T follicular helper cell (primary cell): ENCODE measurements at places on chromosomes 11 and 22.

GRCh38 chr11:129836979-129837378, 21.3 kb downstream of the TMEM45B start:
- no peak for DNase-seq

DNA sequence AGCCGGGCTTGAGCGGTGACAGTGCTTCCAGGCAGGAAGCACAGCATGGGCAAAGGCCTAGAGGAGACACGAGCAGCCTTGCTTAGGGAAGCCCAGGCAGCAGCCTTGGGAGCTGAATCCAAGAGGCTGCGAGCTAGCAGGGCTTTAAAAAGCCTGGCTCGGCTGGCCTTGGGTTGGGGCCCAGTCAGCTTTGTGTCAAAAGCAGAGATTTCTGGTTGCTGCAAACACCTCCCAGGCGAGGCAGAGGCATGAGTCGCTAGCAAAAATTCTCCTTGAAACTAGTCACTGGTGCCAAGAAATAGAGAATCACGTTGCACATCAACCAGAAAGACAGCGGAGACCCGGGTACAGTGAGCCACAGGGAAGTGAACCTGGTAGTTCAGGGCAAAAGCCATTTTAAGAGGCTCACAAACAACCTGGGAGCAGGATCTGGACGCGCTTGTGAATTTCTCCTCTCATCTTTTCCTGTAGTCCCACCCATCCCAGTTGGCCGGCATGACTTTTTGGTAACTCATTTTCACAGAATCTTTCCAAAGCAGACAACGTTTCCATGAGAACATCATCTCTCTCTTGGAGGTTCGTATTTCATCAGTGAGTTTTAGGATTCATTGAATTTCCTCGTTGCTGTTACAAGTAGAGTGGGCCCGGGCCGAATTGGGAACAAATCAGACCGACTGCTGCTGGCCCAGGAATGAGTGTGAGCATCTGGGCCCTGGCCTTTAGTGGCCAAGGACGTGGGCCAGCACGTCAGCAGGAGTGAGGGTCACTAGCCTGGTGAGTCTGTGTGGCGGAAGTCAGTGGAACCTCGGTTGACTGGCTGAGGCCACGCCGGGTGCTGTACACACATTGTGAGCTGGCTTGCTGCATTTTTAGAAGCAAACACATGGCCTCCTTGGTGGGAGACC, 16.4 kb upstream of the FGF4 start:
- no peak for DNase-seq

DNA sequence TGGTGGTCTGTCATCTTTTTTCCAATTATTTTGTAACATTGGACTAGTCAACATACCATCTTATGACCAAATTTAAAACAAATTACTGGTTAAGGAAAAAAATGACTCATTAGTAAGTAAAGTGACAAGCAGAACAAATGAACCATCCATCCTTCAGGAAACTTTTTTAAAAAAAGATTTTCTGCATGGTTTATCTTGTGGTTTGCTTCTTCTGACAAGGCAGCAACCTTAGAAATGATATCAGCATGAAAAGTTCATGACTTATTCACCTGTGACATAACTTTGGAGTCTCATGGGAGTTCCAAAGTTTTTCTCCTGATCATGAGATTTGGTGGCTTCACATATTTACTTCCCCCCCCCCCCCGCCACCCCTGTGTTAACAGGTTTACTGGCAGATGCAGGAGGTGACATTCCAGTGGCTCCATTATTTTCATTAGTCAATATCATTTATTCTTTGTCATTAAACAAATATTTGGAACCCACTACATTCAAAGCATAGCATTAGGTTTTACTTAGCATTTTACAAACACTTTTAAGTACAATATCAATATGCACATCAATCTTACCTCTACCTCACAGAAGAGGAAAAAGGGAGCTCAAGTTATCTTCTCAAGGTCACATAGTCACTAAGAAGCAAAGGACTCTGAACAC, 40.7 kb downstream of the DCUN1D5 start:
- DNase-seq, result no peak

GRCh38 chr22:38874529-38875222, 2.7 kb upstream of the CBX6 start:
- DNase-seq, result no peak

DNA sequence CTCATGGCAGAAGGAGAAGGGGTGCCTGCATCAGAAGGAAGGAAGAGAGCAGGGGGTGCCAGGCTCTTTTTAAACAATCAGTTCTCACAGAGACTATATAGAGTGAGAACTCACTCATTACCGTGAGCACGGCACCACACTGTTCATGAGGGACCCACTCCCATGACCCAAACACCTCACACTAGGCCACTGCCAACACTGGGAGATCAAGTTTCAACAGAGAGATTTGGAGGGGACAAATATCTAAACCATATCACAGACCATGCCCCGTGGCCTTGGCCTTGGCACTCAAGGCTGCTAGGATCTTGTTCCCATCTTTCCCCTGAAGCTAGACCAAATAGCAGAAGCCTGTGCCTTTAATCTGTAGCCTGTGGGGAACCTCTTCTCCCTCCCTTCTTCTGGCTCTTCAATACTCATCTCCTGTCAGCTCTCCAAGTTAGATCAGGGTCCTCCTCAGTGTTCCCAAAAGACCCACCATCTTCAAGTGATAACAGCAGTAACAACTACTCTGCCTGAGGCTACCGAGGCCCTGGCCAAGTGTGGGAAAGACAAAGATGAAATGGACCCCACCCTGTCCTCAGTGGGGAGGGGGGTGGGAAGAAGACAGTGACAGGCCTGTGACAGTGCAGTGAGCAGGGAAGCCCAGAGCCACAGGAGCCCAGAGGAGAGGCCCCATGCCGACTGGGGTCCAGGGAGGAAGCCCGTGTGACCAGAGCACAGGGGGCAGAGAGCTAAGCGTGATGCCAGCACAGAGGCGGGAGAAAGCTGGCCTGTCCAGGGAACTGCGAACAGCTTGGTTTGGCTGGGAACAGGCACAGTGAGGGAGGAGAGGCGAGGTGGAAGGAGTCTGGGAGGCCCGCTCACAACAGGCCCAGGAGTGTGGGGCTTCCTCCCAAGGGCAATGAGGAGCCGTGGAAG, 72.6 kb downstream of the MYO7A start:
- DNase-seq, result no peak

DNA sequence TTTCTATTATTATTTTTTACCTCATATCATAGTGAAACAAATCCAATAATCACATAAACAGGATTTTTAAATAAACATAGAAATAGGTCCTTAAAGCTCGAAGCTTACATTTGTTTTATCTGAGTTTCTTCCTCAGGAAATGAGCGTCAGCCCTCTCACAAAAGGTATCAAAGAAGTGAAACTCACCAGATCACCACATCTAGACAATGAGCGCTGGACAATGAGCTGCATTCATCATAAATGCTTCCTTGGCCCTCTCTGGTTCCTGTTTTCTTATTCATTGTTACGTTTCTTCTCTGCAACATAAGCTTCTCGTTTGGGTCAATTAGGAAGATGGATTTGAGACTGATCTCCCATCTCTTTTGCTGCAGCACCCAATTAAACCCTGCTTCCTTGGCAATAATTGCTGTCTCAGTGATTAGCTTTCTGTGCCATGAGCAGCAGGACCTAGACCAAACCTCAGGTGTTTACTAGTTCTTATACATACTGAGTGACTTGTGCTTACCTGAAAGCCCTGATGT, 649.9 kb upstream of the LUZP2 start:
- no peak for DNase-seq
